Bronchial smooth muscle cell (primary cell): ENCODE measurements at places on chromosomes 2 and 18. TPM values are rescaled to one million over a fixed set of nuclear protein-coding genes. Genes with fewer than 3 reads are reported as not detected.

CTNNA2 gene
- not detected in 2 replicates for total RNA-seq

SERPINB12 gene
- total RNA-seq: not detected in 2 replicates

KCNK3 gene
- total RNA-seq: under 0.01 TPM in 1 of 2 replicates, not detected in the other

MSTN gene
- 0.09 and 0.16 TPM in 2 replicates for total RNA-seq

FEV gene
- not detected in 2 replicates for total RNA-seq

TIGD1 gene
- total RNA-seq: 2.2 and 2.5 TPM in 2 replicates

PSMA8 gene
- not detected in 2 replicates for total RNA-seq

LCT gene
- total RNA-seq: under 0.01 and 0.09 TPM in 2 replicates

DDX18 gene
- total RNA-seq: 26.4 and 30.6 TPM in 2 replicates

COX5B gene
- 317 and 549 TPM in 2 replicates for total RNA-seq

GALNT13 gene
- under 0.01 TPM in 1 of 2 replicates, not detected in the other for total RNA-seq

CXCR2 gene
- not detected in 2 replicates for total RNA-seq

MYOM1 gene
- 0.95 and 1.7 TPM in 2 replicates for total RNA-seq

MYO7B gene
- total RNA-seq: not detected in 2 replicates
